ENCODE measurements at places on chromosomes 6 and 20.

GRCh38 chr6:149963212-149963461 lies 606 bp upstream of the ULBP1 start:
- no peak for DNase-seq

GRCh38 chr6:133266186-133266585 lies 25.0 kb downstream of the EYA4 start:
- DNase-seq, result no peak

- no peak for DNase-seq
These were observed 118.2 kb downstream of the TTLL2 start for GRCh38 chr6:167442796-167443680.

GRCh38 chr6:155158030-155158843 lies 105.6 kb upstream of the CLDN20 start:
- no peak for DNase-seq

GRCh38 chr6:38062066-38062465 lies 242.5 kb downstream of the ZFAND3 start:
- no peak for DNase-seq

DNA sequence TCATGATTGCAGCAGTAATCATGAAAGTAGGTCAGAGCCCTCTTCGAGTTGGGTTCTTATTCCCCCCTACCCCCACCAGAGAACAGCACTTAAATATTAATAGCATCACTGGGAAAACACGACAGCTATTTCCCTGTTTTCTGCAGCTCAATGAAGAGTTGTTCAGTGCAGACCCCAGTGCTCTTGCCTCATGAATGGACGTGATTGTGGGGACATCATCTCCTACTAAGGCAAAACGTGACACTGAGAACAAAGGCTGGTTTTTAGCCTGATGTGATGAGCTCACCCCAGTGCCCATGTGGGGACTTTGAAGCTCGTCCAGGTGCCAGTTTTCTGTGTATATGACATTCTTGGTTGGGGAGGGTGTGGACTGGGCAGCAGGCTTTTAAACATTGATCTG lies 105.9 kb downstream of the SLC35F1 start:
- DNase-seq, result no peak

GRCh38 chr6:113662688-113663333 lies 194.3 kb upstream of the MARCKS start:
- DNase-seq, result no peak

GRCh38 chr20:62918147-62918546 lies 8.2 kb downstream of the DIDO1 start:
- no peak for DNase-seq

- no peak for DNase-seq
These were observed 96.1 kb upstream of the KCNG1 start for GRCh38 chr20:51118985-51119527.

GRCh38 chr6:94350833-94351232 lies 931.5 kb upstream of the EPHA7 start:
- DNase-seq, result no peak

DNA sequence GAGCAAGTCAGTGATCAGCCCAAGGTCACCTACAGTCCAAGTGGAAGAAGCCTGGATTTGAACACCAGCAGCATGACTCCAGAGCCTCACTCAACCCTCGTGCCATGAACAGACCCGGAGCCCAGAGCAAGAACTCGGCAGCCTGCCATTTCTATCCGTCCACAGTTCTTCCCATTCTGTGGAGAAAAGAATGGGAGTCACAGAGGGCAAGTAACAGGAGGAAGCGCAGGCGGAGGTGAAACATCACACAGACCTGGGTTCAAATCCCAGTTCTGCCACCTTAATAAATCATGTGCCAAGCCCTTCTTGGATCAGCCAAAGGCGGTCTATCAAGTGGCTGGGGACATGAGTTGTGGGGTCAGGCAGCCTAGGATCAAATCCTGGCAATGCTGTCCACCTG lies 4.3 kb downstream of the PREX1 start:
- DNase-seq, result no peak

DNA sequence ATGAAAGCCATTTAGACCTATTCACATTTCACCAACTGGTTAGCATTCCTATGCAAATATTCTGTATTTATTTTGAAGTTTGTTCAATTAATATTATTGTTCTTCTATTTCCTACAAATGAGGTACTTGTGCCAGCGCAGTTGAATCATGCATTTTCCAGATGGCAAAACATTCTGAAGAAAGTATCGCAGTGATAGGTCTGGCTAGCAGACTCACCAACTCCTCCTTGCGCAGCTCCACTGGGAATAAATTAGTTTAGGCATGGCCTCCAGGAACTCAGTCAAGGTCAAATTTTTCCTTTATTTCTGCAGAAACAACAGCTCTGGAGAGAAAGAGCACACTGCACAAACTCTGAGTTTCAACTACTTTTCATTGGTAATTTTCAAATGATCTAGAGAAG lies 437.7 kb downstream of the COL12A1 start:
- no peak for DNase-seq

DNA sequence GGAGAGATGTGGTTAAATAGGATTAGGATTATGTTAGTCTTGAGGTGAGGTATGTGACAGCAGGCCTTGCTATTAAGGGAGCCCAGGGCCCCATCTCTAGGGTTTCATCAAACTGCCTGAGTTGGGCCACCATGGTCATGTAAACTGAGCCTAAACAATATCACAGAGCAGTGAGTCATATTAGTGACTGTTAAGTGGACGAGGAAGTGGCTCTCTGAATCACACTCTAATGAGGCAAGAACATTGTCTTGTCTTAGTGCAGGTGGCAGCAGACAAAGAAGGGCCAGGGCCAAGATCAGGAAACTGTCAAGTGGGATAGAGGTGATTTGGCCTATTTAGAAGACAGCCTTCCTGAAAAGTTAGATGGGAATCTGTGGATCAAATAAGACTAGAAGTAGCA lies 23.1 kb downstream of the ENPP3 start:
- DNase-seq, result no peak

GRCh38 chr6:45457141-45457540 lies 79.4 kb upstream of the SUPT3H start:
- no peak for DNase-seq

DNA sequence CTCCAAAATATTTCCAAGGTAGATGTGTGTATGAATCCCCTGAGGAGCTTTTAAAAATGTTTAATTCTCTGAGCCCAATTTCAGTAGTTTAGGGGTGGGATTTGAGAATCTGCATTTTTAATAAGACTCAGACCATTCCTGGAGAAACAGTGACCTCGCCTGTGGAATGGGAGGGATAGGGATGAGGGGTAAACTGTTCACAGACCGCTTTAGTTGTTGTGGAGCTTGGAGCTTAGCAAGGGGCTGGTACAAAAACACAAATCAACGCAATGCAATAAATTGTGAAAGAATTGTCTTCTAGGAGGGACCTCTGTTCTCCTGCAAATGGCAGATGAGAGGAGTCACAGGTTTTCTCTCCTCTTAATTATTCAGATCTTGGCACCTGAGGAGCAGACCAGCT lies 239.3 kb upstream of the SULF2 start:
- DNase-seq, result no peak

GRCh38 chr6:159617444-159617843 lies 75.6 kb downstream of the SOD2 start:
- DNase-seq, result no peak

DNA sequence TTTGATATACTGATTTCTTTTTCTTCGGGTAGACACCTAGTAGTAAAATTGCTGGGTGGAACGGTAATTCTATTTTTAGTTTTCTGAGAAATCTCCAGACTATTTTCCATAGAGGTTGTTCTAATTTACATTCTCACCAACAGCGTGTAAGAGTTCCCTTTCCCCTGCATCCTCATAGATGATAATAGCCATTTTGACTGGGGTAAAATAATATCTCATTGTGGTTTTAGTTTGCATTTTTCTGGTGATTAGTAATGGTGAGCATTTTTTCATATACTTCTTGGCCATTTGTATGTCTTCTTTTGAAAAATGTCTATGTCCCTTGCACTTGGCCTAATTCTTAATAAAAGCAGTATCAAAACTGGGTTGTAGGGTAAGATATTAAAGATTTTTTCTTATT lies 148.9 kb upstream of the SIM1 start:
- DNase-seq, result no peak

DNA sequence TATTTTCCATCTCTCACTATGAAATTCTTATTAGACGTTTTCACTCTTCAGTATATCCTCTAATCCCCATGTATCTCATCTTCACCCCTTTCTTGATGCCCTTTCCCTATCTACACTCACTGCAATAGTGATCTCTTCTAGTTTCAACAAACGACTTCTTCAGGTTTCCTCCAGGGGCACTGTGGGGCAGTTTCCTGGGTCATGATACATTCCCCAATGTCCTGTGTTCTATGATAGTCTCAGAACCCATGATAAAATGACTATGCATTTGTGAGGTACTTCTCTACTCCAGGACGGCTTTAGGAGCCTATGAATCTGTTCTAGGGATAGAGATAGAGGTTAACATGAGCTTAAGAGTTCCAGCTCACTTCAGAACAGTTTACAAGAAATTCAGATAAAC lies 183.3 kb downstream of the FOXC1 start:
- no peak for DNase-seq

DNA sequence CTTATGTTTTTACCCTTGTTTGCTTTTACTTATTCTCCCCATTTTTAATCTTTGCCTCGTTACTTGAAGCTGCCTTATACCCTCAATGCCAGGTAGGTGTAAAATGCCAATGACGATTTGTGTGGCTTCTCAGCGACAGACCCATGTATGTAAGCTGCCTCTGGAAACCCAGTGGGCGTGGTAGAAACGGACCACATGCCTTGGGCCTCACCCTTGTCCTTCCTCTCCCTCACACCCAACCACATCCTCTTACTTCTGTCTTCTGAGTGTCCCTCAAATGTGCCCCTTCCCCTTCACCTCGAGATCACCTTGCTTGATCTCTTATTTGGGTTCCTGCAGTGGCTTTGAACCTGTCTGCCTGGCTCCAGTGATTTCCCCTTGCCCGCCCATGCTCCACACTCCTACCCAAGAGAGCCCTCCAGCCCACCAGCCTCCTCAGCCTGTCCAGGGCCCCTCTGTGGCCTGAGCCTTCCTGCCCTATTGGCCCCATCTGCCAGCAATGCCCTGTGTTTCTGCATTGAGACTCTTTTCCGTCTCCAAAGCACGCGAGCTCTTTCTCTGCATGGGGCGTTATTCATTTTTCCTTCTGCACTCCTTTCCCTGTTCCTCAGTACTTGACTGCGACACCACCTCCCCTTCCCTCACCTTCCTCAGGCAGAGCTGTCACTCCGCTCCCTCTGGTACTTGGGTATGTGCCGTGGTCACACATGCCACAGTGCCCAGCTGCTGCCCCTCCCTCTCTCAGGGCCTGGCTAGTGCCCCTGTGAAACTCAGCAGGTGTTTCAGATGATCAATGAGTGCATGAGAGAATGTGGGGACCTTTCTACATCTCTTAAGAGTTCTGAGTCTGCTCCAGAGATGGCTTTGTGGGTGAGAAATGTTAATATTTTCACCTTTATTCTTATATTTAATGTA lies 115.4 kb downstream of the SLX4IP start:
- DNase-seq, result no peak

DNA sequence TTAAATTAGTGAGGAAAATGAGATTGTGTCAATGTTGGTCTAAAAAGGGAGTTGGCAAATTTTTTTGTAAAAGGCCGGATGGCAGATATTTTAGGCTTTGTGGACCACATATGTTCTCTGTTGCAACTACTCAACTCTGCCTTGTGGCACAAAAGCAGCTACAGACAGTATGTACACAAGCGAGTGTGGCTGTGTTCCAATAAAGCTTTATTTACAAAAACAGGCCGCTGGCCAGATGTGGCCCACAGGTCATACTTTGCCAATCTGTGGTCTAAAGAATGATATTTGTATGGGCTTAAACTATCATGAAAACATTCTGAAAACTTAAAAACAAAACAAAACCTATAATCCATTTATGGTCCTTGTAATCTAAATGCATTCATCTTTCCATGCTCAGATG lies 228.3 kb downstream of the CLIC5 start:
- no peak for DNase-seq

DNA sequence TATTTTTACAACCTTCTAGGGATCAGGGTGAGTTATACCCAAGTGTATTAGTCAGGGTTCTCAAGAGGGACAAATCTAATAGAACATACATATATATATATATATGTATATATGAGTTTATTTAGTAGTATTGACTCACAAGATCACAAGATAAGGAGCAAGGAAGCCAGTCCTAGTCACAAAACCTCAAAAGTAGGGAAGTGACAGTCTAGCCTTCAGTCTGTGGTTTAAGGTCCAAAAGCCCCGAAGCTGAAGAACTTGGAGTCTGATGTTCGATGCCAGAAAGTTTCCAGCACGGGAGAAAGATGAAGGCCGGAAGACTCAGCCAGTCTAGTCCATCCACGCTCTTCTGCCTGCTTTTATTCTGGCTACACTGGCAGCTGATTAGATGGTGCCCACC lies 632.7 kb upstream of the AGPAT4 start:
- no peak for DNase-seq

GRCh38 chr20:10558635-10559187 lies 115.1 kb downstream of the JAG1 start:
- DNase-seq, result no peak

- DNase-seq, result no peak
These were observed 1588.0 kb downstream of the GRIK2 start for GRCh38 chr6:102981490-102982015.

GRCh38 chr6:39614393-39614950 lies 110.7 kb downstream of the KIF6 start:
- no peak for DNase-seq

DNA sequence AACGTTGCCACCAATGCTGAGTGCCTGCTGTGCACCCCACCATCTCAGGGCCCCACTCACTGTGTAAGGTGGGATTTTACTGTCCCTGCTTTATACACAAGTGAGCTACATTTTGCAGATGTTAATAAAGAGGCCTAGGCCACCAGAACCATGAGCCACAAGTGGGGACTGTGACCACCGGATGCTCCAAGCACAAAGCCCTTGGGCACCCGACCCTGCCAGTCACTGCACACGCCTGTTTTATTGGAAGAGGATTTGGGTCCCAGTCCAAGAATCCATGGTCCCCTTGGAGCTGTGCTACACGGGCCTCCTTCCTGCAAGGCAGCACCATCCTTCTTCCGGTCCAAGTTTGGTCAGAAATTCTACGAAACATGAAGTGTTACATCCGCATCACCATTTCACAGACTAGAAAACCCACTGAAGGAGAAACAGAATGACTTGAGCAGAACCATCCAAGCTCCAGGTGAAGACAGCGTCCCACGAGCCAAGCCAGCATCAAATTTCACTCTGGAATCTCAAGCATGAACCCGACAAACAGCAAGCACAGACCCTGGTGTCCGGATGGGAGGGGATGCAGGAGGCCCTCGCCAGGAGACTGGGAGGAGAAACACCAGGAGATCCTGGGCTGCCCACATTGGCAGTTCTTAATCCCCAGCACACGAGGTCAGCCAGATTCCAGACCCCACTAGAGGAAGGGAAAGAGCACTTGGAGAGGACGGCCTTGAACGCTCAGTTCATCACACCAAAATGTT lies 226.9 kb downstream of the DLL1 start:
- DNase-seq, result no peak

GRCh38 chr6:169794317-169795055 lies 43.1 kb downstream of the ERMARD start:
- DNase-seq, result no peak

DNA sequence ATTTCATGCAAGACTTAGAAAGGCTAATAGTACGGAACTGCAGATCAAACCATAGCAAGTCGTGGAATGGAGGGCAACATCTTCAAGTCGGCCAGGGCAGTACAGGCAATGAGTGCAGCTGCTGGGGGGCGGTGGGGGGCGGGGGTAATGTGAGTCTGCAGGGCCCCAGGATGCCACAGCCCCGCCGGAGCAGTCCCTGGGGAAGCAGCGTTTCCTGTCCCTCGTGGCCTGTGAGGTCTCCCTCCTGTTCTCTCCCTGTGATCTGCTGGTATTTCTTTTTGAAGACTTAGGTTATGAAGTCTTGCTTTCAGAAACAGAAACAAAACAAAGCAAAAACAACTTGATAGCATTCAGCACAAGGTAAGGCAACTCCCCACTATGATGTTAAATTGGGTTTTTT lies 351.9 kb downstream of the FOXA2 start:
- no peak for DNase-seq
